Fibroblast of skin of right biceps (primary cell): ENCODE measurements at places on chromosomes 7 and 10.

DNA sequence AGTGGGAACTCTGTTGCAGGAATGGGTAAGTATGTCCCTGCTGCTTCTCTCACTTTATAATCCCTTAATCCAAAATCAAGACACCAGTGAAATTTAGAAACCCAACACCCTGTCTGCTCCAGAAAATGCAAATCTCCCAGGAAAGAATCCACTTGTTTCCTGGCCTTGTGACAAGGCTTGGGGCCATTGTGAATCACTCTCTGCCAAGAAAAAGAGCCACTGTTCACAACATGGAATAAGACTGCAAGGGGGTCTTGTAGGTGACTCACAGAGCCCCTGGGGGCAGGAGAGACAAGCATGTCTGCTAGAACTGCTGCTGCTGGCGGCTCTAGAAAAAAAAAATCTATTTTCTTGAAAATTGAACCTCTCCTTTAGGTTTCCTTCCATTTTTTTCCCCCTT lies 191.2 kb downstream of the SORCS1 start:
- DNase-seq: no peak

GRCh38 chr7:30671793-30672465 lies 10.3 kb downstream of the CRHR2 start:
- DNase-seq: peak; percentile 73

DNA sequence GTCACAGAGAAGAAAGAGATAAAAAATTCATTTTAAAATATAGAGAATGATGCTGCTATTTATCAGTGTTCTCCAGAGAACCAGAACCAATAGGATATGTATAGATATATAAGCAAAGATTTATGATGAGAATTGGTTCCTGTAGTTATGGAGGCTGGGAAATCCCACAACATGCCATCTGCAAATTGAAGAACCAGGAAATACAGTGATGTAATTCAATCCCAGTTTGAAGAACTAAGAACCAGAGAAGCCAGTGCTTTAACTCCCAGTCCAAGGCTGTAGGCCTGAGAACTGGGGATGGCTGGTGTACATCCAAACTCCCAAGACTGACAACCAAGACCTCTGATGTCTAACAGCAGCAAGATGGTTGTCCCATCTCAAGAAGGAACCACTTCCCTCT lies 192.9 kb upstream of the PLXDC2 start:
- DNase-seq: no peak

DNA sequence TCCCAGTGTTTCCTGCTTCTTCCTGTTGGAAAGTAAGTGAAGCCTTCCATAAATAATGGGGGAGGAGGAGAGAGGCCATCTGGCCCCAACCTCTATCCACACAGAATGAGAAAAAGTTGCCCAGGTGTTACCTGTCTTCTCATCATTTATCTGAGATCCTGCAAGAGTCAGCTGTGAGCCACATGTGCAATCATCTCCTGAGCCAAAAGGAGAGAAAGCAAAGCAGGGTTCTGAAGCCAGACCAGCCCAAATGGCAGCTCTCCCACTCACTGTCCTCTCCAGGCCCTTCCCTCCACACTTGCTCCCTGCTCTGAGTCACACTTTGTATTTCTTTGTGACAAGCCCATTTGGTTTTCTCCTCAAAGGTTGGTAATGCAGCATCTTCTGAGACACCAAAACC lies 65.9 kb downstream of the FAM204A start:
- no peak for DNase-seq

GRCh38 chr7:761631-762030 lies 34.5 kb upstream of the PRKAR1B start:
- DNase-seq: no peak

- no peak for DNase-seq
These were observed 58.1 kb upstream of the DGKI start for GRCh38 chr7:137904833-137905232.

GRCh38 chr7:12921751-12922345 lies 234.4 kb downstream of the ARL4A start:
- DNase-seq: no peak

- peak; percentile 64 for DNase-seq
These were observed 31.9 kb downstream of the LCOR start for GRCh38 chr10:96863922-96864543.

GRCh38 chr7:81709836-81710235 lies 60.0 kb downstream of the HGF start:
- no peak for DNase-seq

GRCh38 chr10:108970016-108970415 lies 953.3 kb downstream of the XPNPEP1 start:
- peak; percentile 17 for DNase-seq

- no peak for DNase-seq
These were observed 12.8 kb downstream of the RHEB start for GRCh38 chr7:151506901-151507382.

DNA sequence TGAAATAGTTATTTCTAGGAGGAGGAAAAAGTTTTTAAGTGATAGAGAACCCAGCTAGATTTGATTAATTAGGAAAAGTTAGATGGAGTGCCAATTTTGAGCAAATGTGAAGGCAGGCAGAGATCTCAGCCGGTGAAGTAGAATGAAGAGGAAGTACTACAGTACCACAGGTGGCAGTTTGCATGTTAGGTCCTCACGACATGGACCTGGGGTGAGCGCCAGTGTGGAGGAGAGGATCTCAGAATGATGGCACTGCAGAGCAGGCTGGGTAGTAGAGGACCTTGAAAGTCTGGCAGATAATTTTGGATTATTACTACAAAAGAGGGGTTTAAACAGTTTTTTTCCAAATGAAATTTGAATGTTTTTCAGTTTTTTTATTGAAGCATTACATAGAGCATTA lies 81.1 kb downstream of the GNAI1 start:
- DNase-seq: no peak

DNA sequence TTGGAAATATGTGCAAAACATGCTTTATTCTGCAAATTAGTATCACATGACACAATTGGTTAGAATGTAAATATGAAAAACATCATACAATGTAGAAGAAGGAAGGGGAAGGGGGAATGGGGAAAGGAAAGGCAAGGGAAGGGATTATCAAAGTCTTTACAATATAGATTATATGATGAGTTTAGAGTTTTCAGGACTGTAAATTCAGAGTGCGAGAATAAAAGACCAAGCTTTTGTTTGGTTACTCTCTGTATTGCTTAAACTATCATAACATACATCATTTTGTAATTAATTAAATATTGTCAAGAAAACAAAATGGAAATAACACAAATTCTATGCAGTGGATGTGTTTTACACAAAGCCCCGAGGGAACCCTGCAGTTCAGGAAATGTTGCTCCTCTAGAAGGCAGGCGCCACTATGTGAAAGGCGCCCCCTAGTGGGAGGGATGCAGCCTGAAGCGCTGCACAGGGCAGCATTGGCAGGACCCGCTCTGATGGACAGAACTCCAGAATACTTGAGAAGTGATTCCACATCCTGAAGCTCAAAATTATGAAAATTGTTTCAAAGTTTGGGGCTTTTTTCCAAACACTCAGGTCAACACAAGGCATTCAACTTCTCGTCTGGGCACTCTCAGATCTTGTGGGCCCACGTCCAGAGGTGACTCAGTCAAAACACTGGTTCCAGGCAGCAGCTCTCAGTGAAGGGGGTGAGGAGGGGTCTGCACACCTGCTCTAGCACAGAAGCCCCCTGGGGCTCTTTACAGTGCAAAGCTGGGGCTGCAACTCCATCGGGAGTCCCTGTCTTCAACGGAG lies 31.6 kb upstream of the TMEM254 start:
- DNase-seq: peak; percentile 63

GRCh38 chr7:8263048-8263447 lies 1.1 kb upstream of the ICA1 start:
- DNase-seq: no peak

- DNase-seq: peak; percentile 70
These were observed 170.7 kb downstream of the HDAC9 start for GRCh38 chr7:18666107-18666728.

- DNase-seq: no peak
These were observed 152.3 kb upstream of the GPR26 start for GRCh38 chr10:123513870-123514269.

GRCh38 chr10:34092891-34093290 lies 722.2 kb downstream of the PARD3 start:
- DNase-seq: peak; percentile 68

- no peak for DNase-seq
These were observed 34.1 kb upstream of the RET start for GRCh38 chr10:43042503-43043341.

GRCh38 chr7:126574276-126575250 lies 678.2 kb downstream of the GRM8 start:
- DNase-seq: peak; percentile 87

DNA sequence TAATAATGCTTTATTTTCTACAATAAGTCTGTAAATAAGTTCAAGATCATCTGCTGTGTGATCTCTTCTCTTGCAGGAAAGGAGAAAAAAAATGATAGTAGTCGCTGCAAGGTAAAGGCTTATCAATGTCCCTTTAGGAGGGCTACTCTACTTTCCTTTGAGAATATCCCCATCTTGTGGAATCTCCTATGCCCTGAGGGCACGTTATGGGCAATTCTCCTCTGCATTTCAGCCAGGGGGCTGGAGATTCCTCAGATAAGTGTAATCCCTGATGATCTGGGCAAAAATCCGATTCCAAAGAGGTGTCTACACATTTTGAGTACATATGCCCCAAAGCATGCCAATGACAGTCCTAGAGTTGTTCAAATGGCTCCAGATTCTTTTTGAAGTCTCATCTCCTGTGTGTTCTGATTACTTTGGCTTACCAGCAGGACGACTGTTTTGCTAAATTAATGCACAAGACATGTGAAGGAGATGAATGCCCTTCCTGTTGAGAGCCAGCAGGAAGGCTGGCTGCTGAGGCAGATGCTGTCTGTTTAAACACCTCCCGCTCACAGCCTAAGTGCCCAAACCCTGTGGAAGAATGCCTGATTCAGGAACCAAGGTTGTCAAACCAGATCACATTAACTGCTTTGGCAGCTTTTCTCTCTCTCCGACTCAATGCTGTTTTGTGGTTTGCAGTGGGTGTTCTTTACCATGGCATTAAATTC lies 171.2 kb upstream of the COL1A2 start:
- DNase-seq: peak; percentile 61

- no peak for DNase-seq
These were observed 438.6 kb upstream of the MGMT start for GRCh38 chr10:129028451-129028850.

DNA sequence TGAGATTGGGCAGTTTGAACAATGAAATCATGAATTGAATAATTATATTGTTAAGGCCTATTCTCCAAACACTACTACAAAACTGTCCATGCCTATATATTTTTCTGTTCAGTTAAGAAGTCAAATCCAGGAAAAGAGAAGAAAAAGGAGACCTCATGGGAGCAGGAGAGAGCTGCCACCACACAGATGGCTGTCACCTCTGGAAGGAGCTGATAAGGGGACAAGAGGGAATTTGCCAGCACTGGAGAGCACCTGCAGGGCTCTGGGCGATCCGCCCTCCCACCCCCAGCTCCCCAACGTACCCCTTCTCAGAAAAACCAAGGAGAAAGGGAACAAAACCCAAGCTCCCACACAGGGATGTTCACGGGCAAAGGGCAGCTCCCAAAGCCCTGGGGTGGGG lies 227.8 kb downstream of the TNS3 start:
- DNase-seq: no peak

DNA sequence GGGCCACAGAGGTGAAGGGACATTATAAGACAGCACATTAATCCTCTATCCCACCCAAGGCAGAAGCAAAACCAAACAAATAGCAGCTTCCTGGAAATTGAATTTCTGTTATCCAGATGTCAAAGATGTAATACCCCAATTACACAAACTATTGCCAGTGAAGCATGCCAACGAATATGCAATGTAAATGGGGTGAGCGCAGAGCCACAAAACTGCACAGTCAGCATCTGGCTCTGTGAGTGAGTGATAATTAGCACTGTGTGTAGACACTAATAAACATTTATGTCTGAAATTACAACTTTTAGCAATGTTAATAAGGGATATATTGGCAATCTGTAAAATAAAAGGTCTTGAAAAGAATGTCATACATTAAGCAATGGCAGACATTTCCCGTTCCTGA lies 3.2 kb downstream of the BEND7 start:
- DNase-seq: no peak

- no peak for DNase-seq
These were observed 12.2 kb upstream of the CLCN1 start for GRCh38 chr7:143303733-143304132.

GRCh38 chr7:116211006-116211912 lies 920 bp downstream of the TES start:
- DNase-seq: peak; percentile 95

- no peak for DNase-seq
These were observed 12.5 kb downstream of the PRF1 start for GRCh38 chr10:70589762-70590654.

DNA sequence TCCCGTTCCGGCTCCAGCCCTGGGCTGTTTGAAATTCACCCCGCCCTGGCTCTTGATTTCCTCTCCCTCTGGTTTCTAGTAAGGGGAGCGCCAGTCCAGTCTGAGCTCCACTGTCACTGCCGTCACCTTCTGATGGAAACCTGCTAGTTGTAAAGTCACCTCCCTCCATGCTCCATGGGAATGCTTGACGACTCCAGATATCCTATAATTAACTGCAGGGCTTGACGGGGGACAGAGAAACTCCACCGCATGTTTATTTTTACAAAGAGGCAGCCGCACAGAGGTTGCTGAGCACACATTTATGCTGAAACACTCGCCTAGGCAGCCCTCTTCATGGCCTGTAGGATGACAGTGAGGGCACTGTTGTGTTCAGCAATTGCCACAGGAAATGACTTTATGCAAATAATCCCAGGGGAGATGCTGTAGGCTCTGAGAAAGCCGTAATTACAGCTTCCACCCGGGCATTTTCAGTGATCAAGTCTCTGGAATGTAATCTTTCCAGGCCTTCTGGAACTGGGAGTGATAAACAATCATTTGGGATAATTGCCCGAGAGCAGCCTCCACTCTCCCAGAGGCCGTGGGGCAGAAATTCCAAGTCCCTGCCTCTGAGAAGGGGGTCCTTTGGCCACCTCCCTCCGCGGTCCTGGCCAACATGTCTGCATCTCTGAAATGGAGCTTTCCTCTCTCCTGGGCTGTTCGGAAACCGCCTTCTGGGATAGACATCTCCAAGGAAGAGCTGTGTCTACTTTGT lies 300.5 kb downstream of the KLF6 start:
- peak; percentile 88 for DNase-seq

DNA sequence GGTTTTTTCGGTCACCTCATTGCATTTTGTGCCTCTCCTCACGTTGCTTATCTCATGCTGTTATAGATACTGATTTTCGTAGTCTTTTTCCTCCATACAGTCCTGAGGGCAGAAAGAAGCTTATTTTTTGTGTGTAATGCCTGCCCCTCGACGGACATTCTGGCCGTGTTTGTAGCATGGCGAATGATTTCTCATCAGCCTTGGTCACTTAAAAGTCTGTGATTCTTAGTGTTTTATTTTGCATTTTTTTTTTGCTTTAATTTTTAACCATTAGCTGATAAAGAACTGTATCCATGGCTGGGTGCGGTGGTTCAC lies 469 bp upstream of the NOC3L start:
- DNase-seq: no peak

DNA sequence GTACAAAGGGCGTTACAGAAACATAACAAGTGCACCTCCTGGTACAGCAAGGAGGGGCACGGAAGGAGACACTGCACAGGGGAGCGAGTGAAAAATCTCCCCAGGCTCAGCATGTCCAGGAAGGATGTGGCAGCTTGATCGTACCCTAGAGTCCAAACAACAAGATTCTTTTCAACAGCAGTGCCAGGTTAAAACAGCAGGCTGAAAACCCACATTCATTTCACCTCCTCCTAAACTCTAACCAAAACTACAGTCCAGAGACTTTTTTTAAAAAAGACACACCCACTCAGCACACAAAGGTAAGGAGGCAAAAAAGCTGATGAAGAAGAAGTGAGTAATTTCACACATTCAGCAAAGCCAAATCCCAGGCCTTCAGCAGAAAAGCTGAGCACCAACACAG lies 138.8 kb downstream of the SFMBT2 start:
- DNase-seq: no peak

GRCh38 chr10:131979821-131980270 lies 1.9 kb downstream of the BNIP3 start:
- DNase-seq: no peak
